ENCODE measurements at places on chromosomes 7 and 10.

- no peak for DNase-seq
Observed at GRCh38 chr10:1964476-1964875, 227.2 kb upstream of the ADARB2 start.

GRCh38 chr10:11284291-11285085 is 266.8 kb downstream of the CELF2 start:
- DNase-seq = no peak

- no peak for DNase-seq
Observed at GRCh38 chr7:154450451-154450850, 398.3 kb downstream of the DPP6 start.

DNA sequence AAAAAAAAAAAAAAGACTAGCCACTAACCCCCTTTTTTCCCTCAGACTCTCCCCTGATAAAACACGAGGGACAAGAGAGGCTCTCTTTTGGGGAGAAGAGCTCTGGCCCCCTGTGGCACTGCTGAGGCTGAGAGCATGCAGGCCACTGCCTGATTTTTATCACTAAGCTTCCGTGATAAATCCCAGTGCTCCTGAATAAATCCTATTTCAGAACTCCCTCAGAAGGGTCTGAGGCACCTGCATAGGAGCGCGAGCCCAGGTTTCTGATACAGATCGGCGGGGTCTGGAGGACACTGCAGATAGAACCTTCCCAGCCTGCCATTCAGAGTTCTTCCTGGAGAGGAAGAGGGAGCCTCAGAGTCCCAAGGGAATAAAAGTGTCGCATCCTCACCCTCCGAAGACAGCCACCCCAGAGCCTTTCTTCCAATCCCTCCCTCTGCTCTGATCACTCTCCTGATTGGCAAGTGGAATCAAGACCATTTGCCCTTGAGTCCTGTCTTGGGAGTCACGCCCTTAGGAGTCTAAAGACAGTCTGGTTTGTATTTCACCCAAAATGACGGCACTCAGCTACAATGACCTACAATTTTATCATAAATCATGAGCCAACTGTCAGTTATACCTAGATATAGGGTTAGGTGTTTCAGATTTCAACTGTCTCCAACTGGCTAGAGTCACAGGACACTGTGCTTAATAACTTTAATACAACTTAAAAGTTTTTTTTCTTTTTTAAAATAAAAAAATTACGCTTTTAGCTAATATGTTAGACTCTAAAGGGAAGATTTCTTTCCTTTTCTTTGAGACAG is 153.5 kb downstream of the RNF216 start:
- DNase-seq = no peak

- DNase-seq = no peak
Observed at GRCh38 chr10:96288151-96288621, 16.0 kb upstream of the DNTT start.

All from Caki2 (cell line).